ENCODE measurements at places on chromosomes 12 and 14. TPM values are rescaled to one million over a fixed set of nuclear protein-coding genes. Genes with fewer than 3 reads are reported as not detected.

The PPP1R1A gene
- not detected for total RNA-seq

The A2M gene
- 0.54 TPM for total RNA-seq

The CD27 gene
- total RNA-seq, result not detected

The CRIP1 gene
- 28.4 TPM for total RNA-seq

The LRFN5 gene
- total RNA-seq, result 12.1 TPM

The VEZT gene
- total RNA-seq, result 31.4 TPM

The TMTC1 gene
- total RNA-seq, result 12.8 TPM

The MDM2 gene
- total RNA-seq, result 733 TPM

The KRT2 gene
- not detected for total RNA-seq

The SDR9C7 gene
- not detected for total RNA-seq

The PRKAB1 gene
- total RNA-seq, result 19.9 TPM

The ZNF605 gene
- total RNA-seq, result 18.3 TPM

The KCNK13 gene
- not detected for total RNA-seq

The ACRBP gene
- 0.49 TPM for total RNA-seq

The HSPA2 gene
- 2.5 TPM for total RNA-seq

The GDF3 gene
- total RNA-seq, result not detected

All from fibroblast of the aortic adventitia (primary cell).